ENCODE measurements at places on chromosomes 6 and 20.

- DNase-seq = peak; percentile 68
These were observed 74.9 kb downstream of the NCOA3 start for GRCh38 chr20:47576516-47577033.

GRCh38 chr20:63955281-63955826 lies 862 bp downstream of the UCKL1 start:
- DNase-seq = peak; percentile 49

DNA sequence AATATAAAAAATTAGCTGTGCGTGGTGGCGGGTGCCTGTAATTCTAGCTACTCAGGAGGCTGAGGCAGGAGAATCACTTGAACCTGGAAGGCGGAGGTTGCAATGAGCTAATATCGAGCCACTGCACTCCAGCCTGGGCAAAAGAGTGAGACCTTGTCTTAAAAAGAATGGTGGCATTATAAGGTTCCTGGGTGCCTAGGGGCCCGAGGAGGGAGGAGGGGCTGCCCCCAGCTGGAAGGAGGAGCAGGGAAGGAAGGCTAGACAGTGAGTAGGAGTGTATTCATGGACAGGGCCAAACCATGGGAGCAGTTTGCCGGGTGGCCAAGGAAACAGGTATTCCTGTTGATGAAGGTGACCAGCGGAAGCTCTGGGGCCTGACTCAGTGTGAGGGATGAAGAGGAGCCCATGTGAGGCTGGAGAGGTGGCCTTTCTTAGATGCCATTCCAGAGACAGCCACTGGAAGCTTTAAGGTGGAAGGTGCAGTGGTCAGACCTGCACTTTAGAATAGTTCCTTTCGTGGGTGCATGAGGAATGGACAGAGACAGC lies 24.2 kb downstream of the MANBAL start:
- no peak for DNase-seq

DNA sequence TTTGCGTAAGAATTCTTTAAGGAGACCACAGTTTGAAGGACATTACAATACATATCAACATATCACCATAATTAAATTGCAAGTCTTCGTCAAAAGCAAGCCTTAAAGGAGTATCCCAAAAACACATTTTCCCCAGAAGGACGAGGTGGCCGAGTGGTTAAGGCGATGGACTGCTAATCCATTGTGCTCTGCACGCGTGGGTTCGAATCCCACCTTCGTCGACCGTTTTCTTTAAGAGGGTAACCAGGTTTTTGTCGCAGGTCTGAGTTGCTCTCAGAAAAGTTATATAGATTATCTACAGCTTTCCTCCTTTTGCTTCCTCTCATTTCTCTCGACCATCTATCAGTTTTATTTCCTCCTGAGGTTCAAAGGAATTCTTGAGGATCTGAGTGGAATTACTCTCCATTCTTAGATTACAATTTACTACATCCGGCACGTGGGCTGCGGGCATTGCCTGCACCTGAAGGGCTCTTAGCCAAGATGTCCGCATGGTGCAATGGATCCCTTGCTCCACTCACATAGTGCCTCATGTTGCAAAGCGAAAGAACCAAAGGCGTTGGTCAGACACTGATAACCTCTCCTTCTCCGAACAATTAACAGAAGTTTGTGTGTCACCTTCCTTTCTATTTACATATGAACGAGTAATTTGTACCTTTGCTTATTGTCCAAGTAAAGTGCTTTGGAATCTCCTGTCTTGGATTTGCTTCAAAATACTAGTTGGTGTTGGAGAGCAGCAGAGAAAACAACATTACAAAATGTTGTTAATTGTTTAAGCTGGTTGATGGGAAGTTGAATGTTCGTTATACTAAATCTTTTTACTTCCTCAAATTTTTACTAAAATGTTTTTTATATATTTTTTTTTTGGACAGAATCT lies 14.0 kb downstream of the POM121L2 start:
- DNase-seq = peak; percentile 13

GRCh38 chr6:73024598-73024997 lies 200.7 kb downstream of the KHDC1L start:
- no peak for DNase-seq

GRCh38 chr20:59223182-59223601 lies 59.6 kb downstream of the ZNF831 start:
- no peak for DNase-seq

DNA sequence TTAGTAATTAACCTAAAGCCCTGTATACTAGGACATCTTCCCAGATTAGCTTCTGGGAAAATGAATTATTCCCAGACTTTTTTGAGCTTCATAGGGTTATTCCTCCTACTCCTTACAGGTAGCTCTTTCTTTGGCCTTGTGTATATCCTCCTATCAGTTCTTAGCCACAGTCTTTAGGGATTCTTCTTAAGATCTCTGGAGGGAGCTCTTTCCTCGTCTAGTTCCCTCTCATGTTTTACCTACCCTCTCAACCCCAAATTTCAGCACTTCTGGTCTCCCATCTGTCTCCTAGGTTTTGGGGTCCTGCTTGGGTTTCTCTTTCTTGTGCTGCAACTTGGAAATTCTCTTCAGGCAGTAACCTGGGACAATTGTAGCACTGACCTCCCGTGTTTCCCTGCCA lies 46.4 kb upstream of the SLC35B3 start:
- peak; percentile 2 for DNase-seq

GRCh38 chr6:107674995-107675738 lies 148.9 kb downstream of the SCML4 start:
- DNase-seq = peak; percentile 85

DNA sequence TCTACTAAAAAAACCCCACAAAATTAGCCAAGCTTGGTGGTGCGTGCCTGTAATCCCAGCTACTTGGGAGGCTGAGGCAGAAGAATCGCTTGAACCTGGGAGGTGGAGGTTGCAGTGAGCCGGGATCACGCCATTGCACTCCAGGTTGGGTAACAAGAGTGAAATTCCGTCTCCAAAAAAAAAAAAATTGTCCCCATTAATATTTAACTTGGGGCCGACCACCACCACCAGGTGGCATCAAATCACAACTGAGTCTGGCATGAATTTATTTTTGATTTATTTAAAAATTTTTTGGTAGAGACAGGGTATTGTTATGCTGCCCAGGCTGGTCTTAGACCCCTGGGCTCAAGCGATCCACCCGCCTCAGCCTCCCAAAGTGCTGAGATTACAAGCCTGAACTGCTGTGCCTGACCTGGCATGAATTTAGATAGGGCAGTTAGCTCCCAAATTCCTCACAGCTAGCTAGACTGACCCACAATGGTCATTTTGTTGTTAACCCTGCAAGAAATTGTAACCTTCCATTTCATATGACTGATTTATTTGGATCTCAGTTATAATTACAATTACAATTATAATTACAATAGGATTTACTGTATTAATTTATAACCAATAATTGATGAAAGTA lies 17.1 kb upstream of the BEND3 start:
- no peak for DNase-seq

GRCh38 chr20:45378191-45378590 lies at the start of gene TP53TG5:
TP53TG5 (minus strand) TSS chr20:45378325; CDS start chr20:45378236, 89 bp downstream.
- no peak for DNase-seq

DNA sequence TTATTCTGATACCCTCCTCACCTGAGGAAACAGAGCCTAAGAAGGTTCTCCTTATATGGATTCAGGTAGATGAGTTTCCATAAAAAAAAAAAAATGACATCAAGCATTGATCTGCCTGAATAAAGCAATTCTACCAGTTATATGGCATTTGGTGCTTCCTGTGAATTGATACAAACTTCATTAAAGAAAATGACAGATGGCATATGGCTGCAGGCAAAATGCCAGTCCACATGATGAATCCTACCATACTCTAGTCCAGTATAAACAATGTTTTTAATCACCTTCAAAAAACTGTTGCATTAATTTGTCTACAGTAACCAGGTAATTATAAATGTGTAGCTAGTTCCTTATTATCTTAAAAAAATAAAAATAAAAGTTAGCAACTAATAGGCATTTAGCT lies 559.2 kb upstream of the FLRT3 start:
- DNase-seq = no peak

DNA sequence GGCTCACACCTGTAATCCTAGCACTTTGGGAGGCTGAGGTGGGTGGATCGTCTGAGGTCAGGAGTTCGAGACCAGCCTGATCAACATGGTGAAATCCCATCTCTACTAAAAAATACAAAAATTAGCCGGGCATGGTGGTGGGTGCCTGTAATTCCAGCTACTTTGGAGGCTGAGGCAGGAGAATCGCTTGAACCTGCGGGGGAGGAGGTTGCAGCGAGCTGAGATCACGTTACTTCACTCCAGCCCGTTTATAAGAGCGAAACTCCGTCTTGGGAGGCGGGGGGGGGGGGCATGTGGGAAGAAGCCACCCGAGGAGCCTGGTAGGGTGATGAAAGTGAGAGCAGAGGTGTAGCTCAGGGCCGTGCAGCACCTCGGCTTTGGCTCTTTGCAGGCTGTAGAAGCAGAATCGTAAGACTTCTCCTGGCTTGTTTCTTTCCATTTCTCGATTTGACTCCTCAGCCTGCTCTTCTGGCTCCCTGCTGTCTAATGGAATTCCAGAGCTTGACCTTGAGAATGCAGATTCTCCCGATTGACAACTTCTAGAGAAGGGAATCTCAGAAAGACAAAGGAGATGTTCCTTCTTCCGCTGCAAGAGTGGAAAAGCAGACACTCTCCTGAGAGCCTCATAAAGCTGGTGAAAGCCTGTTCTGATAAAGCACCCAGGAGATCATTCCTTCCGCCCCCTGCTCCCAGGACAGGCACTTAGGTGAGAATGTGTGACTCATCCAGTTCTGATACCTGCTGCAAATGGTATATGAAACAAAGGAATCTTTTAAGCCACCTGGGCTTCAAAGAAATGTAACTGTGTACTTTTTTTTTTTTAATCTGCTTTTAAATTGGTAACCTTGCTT lies 26.0 kb upstream of the PPP1R16B start:
- no peak for DNase-seq

- no peak for DNase-seq
These were observed 48.9 kb downstream of the MYB start for GRCh38 chr6:135229996-135230395.

- DNase-seq = peak; percentile 5
These were observed 2177.4 kb upstream of the DEFB115 start for GRCh38 chr20:29079769-29080690.

DNA sequence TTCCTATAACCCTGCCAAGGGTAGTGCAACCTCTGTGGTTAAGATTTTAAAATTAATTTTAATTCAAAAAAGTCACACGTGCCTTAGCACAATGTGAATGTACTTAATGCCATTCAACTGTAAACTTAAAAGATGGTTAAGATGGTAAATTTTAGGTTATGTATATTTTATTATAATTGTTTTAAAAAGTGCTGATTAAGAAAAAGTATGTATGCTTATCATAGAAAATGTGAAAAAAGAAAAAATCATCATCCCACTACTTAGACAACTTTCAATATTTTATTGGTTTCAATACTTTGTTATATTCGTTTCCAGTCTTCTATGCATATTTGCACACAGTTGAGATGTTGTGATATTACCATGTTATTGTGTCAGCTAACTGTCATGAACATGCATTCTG lies 18.7 kb downstream of the ARFGEF2 start:
- no peak for DNase-seq

DNA sequence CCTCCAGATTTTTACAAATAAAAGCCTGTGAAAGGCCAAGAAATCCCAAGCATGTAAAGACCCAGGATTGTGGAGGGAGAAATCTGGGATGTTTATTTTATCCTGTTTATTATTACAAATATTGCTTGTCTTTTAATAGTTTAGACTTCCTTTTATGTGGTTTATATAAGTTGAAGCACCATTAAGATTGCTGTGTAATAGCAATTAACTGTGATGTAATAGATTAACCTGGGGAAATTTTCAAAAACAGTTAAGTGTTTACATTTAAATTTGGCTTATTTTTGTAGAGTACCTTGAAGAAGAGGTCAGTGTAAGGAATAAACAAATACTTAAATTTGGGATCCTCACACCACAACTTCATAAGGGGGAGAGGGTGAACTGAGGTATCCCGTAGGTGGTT lies 27.0 kb downstream of the VAPB start:
- DNase-seq = no peak

GRCh38 chr6:166786704-166787293 lies 159.7 kb upstream of the RPS6KA2 start:
- peak; percentile 87 for DNase-seq

GRCh38 chr6:28943557-28944411 lies 20.0 kb upstream of the TRIM27 start:
- peak; percentile 83 for DNase-seq

DNA sequence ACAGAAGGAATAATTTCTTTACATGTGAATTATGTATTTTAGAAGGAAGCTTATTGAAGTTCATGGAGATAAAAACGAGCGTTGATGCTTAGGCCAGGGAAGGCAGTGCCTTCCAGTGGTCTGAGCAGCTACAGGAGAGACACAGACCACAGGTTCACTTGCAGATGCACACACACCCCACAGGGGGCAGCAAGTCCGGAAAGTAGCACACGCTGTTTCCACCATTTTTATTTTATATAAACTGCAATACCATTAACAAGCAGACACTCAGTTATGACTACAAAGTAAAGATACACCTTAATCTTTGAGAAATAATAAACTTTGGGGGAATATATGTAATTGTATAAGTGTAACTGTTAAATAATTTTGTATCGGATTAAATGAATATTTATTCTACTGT lies 13.5 kb upstream of the DACT2 start:
- peak; percentile 1 for DNase-seq

- no peak for DNase-seq
These were observed 145.5 kb upstream of the TOP1 start for GRCh38 chr20:40883097-40883496.

DNA sequence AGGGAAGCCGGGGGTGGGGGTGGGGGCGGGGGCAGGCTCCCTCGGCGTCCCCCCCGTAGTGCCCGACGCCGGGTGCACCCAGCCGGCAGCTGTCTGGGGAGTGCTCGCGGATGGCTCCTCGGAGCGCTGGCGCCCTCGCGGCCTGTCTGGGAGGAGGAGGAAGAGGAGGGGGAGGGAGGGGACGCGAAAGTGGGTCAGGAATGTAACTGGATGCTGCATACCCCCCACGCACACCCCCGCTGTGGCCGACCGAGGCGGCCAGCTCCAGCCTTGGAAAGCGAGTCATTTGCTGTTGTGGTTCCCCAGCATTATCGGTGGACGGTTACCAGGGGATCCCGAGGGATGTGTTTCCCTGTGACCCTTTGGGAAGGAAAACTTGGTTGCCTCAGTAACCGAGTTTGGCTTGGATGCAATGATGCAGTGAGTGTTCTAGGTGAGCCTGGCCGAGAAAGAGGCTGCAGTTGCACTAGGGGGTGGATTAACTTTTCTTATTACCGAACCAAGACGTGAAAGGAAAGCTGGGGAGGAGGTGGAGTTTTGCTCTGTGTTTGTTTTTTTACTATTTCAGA lies 55.2 kb upstream of the RREB1 start:
- DNase-seq = no peak

GRCh38 chr6:38804358-38804757 lies 89.2 kb downstream of the DNAH8 start:
- DNase-seq = no peak

DNA sequence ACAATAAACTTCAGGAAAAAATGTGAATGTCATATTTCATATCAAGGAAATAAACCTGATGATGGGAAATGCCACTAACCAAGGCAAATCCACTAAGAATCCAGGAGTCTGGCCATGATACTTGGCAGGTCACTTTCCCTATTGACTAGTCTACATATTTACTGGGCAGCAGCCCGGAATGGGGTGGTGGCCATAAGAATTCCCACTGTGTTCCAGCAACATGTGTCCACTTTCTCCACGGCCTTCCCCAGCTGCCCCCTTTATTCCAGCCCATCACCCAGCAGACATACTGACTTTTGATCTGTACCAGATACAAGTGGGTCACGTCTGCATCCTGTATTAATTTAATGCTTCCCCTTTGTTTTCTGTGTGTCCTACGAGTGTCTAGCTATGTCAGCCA lies 234.5 kb upstream of the PRDM1 start:
- DNase-seq = no peak

GRCh38 chr6:43698584-43699349 lies 11.2 kb upstream of the MRPS18A start:
- peak; percentile 54 for DNase-seq
